ENCODE measurements at places on chromosomes 1 and 21.

- DNase-seq, result no peak
Observed at GRCh38 chr1:209810783-209811182, 4.8 kb upstream of the IRF6 start.

GRCh38 chr1:7002728-7003127 lies 217.5 kb downstream of the CAMTA1 start:
- DNase-seq, result no peak

DNA sequence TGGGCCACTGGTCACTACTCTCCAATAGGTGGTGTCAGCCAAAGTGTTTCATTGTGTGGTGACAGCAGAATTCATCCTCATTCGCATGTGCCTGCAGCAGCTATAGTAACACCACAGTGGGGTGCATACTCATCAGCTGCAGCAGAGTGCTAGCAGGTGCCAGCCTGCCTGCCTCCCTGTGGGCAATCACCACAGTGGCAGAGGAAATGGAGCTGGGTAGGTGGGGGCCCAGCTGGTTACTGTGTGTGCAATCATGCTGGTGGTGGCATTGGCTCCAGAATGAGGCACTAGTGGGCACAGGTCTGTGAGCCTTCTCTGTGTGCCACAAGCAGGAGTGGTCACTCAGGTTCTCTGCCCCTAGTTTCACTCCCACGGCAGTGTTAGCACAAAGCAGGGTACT lies 579.2 kb downstream of the PTPRC start:
- DNase-seq, result no peak

DNA sequence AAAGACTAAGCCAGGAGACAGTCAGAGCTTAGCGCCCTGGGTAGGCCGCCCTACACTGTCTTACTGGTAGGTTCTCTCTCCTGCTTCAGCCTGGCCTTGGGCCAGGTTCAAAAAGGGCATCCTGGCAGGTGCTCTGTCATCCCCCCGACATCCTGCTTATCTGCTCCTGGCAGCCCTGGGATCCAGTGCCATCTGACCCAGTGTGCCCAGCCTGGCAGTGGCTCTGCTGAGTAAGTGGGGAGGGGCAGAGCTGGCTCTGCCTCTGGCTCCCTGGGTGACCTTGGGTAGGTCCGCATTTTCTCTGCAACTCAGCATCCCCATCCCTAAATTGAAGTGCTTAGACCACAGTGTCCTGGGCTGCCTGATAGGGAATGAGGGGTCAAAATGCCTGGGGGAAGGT lies 549.9 kb downstream of the PTPRU start:
- no peak for DNase-seq

GRCh38 chr1:230144010-230144614 lies 77.1 kb downstream of the GALNT2 start:
- DNase-seq, result no peak

- DNase-seq, result no peak
Observed at GRCh38 chr1:2229911-2230731, 2.0 kb downstream of the SKI start.

DNA sequence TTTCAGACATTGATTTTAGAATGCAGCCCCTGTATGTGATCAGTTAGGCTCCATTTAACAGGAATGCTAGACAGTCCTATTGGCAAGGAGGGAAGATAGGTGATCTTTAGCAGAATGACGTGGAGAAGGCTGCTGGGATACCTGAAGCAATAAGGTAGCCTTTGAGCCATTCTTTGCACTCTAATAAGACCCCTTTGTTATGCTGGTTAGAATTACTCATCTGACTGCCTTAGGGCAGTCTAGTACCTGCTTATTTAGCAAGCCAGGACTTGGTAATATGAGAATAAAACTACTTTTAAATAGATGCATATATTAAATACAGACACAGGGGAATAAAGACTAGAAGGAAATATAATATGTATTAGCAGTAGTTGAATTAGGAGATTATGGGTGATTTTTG lies 29.1 kb downstream of the NGF start:
- no peak for DNase-seq

DNA sequence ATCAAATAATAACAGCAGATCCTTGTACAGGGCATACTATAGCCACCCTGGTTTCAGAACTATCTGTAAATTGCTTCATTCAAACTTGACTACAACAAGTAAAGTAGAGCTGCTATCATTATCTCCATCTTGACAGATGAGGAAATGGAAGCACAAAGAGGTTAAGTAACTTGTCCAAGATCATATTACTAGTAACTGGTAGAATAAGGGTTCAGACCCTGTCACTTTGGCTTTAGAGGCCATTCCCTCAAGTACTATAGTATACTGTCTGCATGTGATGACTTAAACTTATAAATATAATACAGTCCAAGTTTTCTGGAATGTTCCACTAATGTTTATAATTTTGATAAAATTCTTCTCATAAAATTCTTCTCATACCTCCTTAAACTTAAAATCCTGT lies 24.8 kb downstream of the PGM1 start:
- no peak for DNase-seq

DNA sequence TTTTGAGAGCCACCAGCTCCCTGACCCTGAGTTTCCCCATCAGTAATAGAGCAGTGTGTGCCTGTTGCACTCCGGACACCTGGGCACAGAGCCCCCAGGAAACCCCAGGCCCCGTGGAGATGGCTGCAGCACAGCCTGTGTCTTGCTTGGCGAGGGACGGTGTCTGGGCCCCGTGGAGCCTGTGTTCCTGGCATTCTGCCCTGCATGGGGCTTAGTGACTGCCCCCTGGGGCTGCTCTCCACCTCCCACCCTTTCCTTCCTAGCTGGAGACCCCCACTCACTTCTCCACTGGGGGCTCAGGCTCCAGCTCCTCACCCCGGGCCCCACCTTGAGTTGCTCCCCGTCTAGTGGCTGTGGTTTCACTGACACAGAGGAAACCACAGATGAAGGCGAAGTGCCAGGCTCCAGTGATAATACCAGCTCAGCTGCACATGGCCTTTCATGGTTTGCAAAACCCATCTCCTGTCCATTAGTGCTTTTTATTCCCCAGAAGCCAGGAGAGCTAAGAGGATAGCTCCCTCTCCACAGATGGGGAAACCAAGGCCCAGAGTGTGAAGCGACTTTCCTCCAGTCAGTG lies 39.4 kb downstream of the DMRTB1 start:
- DNase-seq, result no peak

DNA sequence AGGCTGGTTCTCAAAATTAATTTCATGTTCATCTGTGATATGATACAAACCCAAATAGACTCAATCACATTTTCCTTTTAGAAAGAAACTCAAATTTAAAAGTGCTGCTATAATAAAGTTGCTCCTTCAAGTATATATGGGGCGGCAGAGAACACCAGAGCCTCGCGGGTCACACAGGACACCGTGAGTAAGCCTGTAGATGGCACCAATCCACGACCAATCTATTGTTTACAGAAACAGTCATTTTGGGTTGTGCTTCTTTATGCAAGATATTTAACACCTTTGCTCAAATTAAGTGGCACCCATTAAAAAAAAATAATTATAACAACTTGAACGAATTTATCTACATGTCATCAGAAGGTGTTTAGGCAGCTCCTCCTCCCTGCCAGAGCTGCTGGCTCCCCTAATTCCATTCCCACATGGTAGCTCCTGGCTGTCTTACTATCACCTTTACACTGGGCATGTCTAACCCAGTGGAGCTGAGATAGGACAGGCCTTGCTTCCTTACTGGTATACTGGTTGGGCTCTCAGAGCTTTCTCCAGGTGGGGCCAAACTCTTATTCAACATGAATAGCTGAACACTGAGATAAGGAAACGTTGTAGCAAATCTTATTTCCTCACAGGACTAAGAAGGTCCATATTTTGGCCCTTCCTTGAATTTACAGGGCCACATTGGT lies 287.0 kb downstream of the SDCCAG8 start:
- no peak for DNase-seq

GRCh38 chr1:25462732-25463131 lies 32.0 kb downstream of the MACO1 start:
- no peak for DNase-seq

- DNase-seq, result no peak
Observed at GRCh38 chr1:10948463-10948775, 64.0 kb upstream of the TARDBP start.

DNA sequence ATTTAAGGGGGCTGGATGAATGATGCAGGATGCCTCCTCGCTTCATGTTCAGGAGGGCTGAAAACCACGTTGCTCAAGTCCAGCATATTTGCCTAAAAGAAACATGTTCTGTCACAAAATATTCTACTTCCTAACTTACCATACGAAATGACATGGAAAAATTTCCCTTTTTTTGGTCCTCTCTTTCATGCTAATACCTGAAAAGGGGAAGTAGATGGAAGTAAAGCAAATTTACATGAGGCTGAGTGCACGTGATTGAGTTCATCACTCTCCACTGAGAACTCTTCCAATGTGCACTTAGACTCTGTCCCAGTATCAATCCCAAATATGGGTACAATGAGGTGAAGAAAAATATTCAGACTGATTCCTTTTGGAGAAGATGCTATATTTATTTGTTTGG lies 23.0 kb downstream of the XCL2 start:
- no peak for DNase-seq
